ENCODE measurements at places on chromosomes 13 and 19.

DNA sequence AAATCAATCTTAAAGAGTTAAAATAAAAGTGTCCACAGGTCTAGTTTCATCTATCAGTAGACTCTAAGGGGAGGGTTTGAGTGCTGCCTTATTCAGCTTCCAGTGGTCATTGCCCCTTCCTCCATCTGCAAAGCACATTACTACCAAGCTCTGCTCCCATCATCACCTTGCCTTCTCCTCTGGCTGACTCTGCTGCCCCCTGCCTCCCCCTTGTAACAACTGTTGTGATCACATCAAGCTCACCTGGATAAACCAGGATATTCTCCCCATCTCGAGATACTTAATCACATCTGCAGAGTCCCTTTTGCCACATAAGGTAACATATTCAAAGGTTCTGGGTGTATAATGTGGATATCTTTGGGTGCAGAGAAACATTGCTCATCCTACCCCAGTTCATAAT, 43.3 kb upstream of the GPC6 start:
- no peak for DNase-seq

DNA sequence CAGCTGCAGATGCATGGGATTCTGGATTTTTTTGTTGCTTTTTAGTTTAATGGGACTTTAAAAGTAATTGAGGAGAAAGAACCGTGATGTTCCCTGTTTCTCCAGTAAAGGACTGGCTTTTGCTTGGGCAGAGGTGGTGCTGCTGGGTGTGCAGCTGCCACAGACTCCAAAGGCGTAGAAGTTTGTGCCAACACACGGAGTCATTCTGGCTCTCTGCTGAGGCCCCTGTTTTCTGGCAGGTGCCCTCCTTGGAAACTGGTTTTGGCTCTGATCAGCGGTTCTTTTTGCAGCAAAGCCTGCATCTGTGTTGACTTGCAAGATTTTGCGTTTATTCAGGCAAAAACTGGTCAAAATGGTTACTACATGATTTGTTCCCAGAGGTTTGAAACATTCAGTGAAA, 16.0 kb upstream of the QTRT1 start:
- DNase-seq, result no peak

DNA sequence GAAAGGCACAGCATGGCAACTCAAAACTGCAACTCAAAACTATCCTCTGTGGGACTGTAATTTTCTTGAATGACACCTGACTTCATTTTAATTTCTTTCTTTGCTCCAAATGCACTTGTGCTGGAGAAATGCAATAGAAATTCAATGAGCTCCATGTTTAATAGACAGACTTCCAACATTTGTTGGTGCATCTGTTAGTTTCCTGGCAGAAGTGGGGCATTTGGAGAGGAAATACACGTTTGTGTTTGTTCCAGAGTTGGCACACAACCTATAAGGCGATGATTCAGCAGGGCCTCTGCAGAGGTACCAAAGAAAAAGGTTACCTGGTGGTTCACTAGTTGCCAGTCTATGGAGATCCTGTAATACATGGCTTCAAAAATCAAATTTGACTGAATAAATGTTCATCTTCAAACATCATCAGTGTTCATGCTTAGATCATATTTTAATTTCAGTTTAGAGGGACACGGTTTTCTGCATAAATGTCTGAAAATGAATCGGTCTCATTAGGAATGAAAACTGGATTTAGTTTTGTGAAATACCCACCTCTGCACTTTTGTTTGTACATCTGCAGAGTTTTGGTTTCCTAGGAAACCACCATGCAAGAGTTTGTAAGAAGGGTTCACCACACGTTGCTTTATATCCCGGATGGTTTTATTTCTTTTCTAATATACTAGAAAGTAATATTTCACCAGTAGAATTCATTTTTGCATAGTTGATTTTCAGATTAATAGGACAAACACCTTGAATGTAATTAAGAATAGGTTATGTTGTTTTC, 21.8 kb upstream of the OBI1 start:
- no peak for DNase-seq

DNA sequence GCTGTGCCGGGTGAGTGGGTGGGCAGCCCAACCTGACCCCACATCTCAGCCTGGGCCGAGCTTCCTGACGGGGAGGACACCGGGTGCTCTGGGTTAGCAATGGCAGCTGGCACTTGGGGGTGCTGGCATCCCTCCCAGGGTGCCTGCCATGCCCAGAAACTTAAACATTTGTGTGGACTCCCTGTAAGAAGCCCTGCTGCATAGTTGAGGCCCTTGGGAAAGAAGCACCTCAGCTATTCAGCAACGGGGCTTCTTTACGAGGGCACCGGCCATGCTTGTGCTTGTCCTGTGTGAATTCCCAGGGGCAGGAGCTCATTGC, 33.8 kb upstream of the MEDAG start:
- no peak for DNase-seq

GRCh38 chr13:100646030-100646673, 28.4 kb downstream of the TMTC4 start:
- DNase-seq, result no peak

GRCh38 chr13:93975242-93975641, 504.2 kb downstream of the DCT start:
- no peak for DNase-seq

GRCh38 chr13:59442944-59443486, 720.7 kb downstream of the DIAPH3 start:
- no peak for DNase-seq

GRCh38 chr19:18683958-18684641, 620 bp downstream of the CRTC1 start:
- no peak for DNase-seq

- no peak for DNase-seq
Measured at GRCh38 chr19:45828523-45828922, 13.4 kb upstream of the RSPH6A start.

- peak; percentile 7 for DNase-seq
Measured at GRCh38 chr13:32246468-32246867, 68.7 kb downstream of the ZAR1L start.

DNA sequence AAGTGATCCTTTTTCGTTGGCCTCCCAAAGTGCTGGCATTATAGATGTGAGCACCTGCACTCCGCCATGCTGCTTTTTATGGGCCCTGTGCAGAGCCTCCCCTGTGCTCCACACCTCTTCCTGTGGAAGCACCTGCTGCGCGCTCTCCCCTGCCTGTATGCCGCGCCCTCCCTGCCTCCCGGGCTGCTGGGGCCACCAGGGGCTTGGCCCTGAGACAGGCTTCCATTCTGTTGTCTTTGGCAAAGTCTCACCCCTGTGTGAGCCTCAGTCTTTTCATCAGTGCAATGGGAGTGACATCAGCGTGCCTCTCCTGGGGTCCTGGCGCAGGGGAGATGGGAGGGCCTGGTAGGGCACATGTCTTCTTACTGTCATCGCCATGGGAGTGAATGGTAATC, 1.3 kb downstream of the FAM174C start:
- no peak for DNase-seq

Data from stimulated activated CD8-positive, alpha-beta memory T cell treated with anti-CD3 and anti-CD28 coated beads, Interleukin-4, amount 100 ng/mL, for 1 hour (primary cell).